ENCODE measurements at places on chromosomes 1 and 21. TPM values are rescaled to one million over a fixed set of nuclear protein-coding genes. Genes with fewer than 3 reads are reported as not detected.

DNA sequence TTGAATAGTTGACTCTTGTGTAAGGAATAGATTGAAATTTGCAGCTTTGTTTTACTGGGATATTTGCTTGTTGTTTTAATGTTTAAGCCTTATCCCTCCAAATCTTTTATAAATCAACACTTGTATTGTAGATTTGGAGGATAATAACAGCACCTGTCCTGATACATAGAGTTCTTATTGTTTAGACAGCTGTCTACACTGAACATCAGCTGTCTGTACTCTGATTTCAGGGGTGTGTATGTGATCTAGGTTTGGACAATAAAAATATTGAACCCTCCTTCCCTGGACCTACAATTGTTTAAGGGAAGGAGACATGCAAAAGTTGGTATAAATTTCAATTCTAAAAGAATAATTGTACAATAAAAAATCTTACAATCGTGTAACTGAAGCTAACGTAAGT lies 48.3 kb upstream of the DPH5 start:
- no peak overlapping the region for H3K4me3 ChIP-seq
- DNase-seq = no peak
- H3K4me1 ChIP-seq = no peaks in the 10 kb centered on the region

GRCh38 chr1:187516874-187517273 lies 688.1 kb downstream of the PLA2G4A start:
- no peak for DNase-seq
- H3K27ac ChIP-seq = no peak overlapping the region
- H3K4me3 ChIP-seq = no peak overlapping the region
- H3K4me1 ChIP-seq = no peaks in the 10 kb centered on the region
- no peaks in the 10 kb centered on the region for H3K36me3 ChIP-seq

DNA sequence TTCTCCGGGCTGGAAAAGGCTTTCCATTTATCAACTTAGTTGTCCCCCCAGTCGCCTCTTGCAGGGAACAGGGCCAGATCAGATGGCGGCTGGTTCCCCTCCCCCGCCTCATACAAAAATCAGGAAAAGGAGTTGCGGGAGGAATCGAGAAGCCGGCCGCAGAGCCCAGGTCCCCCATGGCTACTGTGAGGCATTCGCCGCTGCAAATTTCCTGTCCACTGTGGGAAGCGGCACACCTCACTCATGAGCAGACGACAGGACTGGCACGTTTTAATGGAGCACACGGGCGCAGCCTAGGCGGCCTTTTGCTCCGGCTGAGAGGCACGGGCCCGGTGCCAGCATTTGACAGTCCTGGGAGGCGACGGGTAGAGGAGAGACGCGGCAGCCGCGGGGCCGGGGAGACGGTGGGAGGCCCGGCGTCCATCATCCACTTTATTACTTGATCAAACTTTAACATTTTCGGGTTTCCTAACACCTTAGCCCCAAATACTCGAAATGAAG lies 1.1 kb downstream of the GNG4 start:
- peaks cover 27% of the 10 kb centered on the region for H3K27me3 ChIP-seq
- no peak overlapping the region for H3K27ac ChIP-seq
- no peaks in the 10 kb centered on the region for H3K36me3 ChIP-seq
- peak overlapping the region; percentile 78 for H3K4me3 ChIP-seq
- DNase-seq = peak; percentile 56

GRCh38 chr1:115337633-115338456 lies at the start of gene NGF:
TSS of gene NGF (minus strand) at chr1:115338249. CDS start at chr1:115286795, 51,454 bp downstream.
- DNase-seq = peak; percentile 76
- no peaks in the 10 kb centered on the region for H3K36me3 ChIP-seq
- peaks cover 22% of the 10 kb centered on the region for H3K27me3 ChIP-seq
- peak within 1 kb of the TSS; percentile 67 for H3K4me3 ChIP-seq
- H3K27ac ChIP-seq = no peak within 1 kb of the TSS
- H3K4me1 ChIP-seq = peaks cover 23% of the 10 kb centered on the region

- H3K4me1 ChIP-seq = no peaks in the 10 kb centered on the region
- H3K36me3 ChIP-seq = no peaks in the 10 kb centered on the region
- H3K4me3 ChIP-seq = no peak overlapping the region
- DNase-seq = no peak
- H3K27ac ChIP-seq = no peak overlapping the region
- no peaks in the 10 kb centered on the region for H3K27me3 ChIP-seq
Measured at GRCh38 chr1:70075761-70076160, 129.6 kb downstream of the LRRC40 start.

DNA sequence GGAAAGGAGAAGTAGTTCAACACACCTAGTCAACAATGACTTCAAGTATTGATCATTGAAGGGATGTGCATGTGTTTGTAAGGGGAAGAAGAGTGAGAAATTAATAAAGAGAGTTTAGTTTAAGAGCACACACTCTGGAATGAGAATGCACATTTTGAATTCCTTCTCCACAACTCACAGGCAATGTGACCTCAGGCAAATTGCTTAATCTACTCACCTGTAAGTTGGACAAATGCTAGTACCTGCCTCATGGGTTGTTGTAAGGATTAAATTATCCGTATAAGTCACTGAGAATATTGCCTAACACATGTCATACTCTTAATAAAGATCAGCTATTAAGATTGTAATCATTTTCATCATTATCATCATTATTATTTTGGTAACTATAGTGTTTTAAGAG lies 204.0 kb upstream of the NFIA start:
- no peaks in the 10 kb centered on the region for H3K36me3 ChIP-seq
- H3K4me3 ChIP-seq = no peak overlapping the region
- H3K27ac ChIP-seq = no peak overlapping the region
- H3K27me3 ChIP-seq = no peaks in the 10 kb centered on the region
- no peaks in the 10 kb centered on the region for H3K4me1 ChIP-seq
- DNase-seq = no peak

- H3K27ac ChIP-seq = no peak overlapping the region
- no peaks in the 10 kb centered on the region for H3K4me1 ChIP-seq
- no peaks in the 10 kb centered on the region for H3K36me3 ChIP-seq
- no peak overlapping the region for H3K4me3 ChIP-seq
Measured at GRCh38 chr1:84086189-84086588, 57.9 kb upstream of the PRKACB start.

DNA sequence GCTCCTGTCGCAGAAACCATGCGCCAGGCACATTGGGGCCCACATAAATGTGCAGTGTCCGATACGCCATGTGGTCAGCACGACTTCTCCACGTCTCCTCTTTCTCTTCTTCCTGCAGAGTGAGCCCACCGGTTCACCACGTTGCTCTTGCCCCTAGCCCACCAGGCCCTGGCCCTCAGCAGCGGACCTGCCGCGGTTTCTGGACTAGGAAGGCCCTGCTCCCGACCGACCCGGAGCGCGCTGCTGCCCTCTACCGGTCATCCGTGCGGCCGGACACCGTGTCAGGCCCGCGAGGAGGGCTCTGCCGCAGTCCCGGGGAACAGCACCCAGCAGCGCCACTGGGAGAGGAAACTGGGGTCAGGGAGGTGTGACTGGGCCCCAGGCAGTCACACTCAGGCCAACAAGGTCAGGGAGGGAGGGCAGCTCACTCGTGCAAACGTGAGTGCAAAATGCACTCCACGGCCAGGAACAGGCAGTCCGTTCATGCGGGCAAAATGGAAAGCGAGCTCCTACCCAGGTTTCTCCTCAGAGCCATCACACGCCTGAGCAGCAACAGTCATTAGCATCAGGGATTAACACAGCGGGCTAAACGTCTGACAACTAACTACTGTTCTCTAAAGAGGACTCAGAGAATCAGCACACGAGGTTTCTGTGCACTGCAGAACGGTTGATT lies 13.7 kb downstream of the TLR5 start:
- no peak overlapping the region for H3K4me3 ChIP-seq
- H3K27me3 ChIP-seq = no peaks in the 10 kb centered on the region
- no peaks in the 10 kb centered on the region for H3K36me3 ChIP-seq
- no peak overlapping the region for H3K27ac ChIP-seq
- H3K4me1 ChIP-seq = peaks cover 21% of the 10 kb centered on the region

DNA sequence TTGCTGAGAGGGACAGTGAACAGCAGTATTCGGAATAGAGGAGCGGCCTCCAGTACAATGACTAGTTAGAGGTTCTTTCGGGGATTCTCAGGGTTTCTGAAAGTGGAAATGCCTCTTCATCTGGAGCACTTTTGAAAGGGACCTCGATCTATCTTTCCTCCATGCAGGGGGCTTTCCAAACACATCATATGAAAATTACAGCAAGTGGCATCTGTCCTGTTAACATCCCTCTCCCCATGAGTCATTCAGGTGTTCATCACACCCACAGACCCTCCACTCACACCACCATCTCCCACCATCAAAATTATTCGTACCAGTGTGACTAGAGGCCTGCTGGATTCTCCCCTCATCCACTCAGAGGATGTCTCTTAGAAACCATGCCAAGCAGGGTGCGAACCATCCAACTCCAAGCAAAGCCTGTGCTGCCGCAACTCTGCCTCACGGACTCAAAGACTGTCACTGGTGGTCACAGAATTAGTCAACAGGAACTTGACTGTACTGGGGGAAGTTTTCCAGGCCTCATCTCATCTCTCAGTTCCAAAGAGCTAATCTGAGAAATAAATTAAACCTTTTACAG lies 211.1 kb downstream of the MRPL39 start:
- DNase-seq = no peak
- no peak overlapping the region for H3K27ac ChIP-seq
- H3K36me3 ChIP-seq = no peaks in the 10 kb centered on the region
- H3K27me3 ChIP-seq = no peaks in the 10 kb centered on the region
- no peak overlapping the region for H3K4me3 ChIP-seq
- H3K4me1 ChIP-seq = no peaks in the 10 kb centered on the region

GRCh38 chr1:78703806-78704205 lies 54.2 kb downstream of the IFI44 start:
- H3K4me3 ChIP-seq = no peak overlapping the region
- no peaks in the 10 kb centered on the region for H3K27me3 ChIP-seq
- no peak for DNase-seq
- no peaks in the 10 kb centered on the region for H3K4me1 ChIP-seq

DNA sequence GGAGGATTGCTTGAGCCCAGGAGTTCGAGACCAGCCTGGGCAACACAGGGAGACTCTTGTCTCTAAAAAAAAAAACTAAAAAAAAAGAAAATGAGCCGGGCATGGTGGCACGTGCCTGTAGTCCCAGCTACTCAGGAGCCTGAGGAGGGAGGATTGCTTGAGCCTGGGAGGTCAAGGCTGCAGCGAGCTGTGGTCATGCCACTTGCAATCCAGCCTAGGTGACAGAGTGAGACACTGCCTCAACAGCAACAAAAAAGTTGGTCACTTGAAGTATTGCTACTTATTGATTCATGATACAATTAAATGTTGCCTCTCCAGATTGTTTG lies 57.9 kb upstream of the CXADR start:
- no peak overlapping the region for H3K4me3 ChIP-seq
- no peaks in the 10 kb centered on the region for H3K36me3 ChIP-seq
- H3K27ac ChIP-seq = peak overlapping the region; percentile 13
- H3K27me3 ChIP-seq = no peaks in the 10 kb centered on the region

DNA sequence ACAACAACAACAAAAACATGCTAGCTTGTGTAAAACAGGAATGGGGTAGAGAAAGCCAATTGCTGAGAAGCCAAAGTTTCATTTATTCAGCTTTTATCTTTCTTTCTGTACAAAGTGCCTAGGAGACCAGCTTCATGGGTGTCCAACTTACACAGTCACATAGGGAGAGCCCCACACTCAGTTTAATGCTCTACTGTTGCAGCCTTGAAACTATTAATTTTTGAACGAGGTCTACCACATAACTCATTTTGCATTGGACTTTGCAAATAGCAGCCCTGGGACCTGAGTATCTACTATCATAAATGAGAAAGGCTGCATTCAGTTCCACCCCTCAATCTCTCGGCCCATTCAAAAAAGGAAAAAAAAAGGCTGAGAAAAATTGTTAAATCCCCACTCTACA lies 98.8 kb downstream of the ZNF644 start:
- no peaks in the 10 kb centered on the region for H3K36me3 ChIP-seq
- DNase-seq = no peak
- H3K4me3 ChIP-seq = no peak overlapping the region
- no peak overlapping the region for H3K27ac ChIP-seq

GRCh38 chr1:90192408-90192807 lies 197.5 kb downstream of the ZNF326 start:
- no peaks in the 10 kb centered on the region for H3K36me3 ChIP-seq
- H3K27me3 ChIP-seq = peaks cover 5% of the 10 kb centered on the region
- H3K4me3 ChIP-seq = no peak overlapping the region
- no peak overlapping the region for H3K27ac ChIP-seq
- no peak for DNase-seq

DNA sequence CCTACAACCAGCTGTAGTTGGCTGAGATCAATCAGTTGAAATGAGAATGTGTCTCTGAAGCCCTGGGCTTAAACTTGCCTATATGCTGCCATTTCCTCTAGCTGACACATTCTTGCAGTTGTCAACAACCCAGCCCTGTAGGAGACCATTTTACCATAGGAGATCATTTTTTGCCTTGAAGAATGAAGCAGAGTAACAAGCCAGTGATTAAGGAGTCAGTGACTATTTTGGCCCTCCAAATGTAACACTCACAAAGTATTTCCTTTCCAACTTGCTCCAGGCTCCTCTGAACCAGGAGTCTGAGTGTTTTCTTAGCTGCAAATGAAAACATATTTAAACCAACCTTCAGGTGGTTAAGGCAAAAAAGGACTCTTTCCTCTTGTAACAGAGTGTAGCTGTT lies 183.5 kb downstream of the ZZZ3 start:
- H3K27ac ChIP-seq = no peak overlapping the region
- no peaks in the 10 kb centered on the region for H3K4me1 ChIP-seq
- no peaks in the 10 kb centered on the region for H3K36me3 ChIP-seq

- H3K4me3 ChIP-seq = no peak overlapping the region
- H3K27ac ChIP-seq = no peak overlapping the region
- DNase-seq = no peak
Measured at GRCh38 chr21:35503671-35504070, 454.6 kb upstream of the RUNX1 start.

GRCh38 chr1:38270849-38271633 lies 224.4 kb upstream of the POU3F1 start:
- H3K4me1 ChIP-seq = no peaks in the 10 kb centered on the region
- H3K4me3 ChIP-seq = no peak overlapping the region
- peaks cover 15% of the 10 kb centered on the region for H3K27me3 ChIP-seq
- DNase-seq = no peak

DNA sequence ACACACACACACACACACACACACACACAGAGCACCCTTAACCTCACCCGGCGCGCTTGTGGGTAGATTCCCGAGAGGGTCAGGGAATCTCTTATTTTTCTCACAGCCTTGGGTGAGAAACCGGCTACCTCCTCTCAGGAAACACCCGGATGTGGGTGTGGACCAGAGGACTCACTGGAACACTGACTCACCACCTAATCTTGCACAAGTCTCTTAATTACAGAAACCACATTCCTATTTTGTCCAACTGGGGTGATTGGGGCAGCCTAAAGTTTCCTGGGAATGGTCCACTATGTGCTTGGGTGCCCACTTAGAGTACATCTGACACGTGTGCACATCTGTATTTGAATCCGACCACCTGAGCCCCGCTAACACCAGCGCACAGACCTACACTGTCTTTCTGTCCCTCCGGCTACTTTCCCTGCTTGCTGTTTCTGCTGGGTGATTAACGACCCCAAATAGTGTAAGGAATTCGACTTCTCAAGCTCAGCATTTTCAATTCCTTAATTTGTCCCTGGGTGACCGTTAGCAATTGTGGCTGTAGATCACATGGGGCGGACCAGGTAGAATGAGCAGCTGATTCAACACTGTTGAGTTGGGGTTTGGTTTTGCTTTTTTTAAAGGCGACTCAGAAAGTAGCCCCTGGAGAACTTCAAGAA lies 14.0 kb upstream of the TBX15 start:
- peak overlapping the region; percentile 9 for H3K27ac ChIP-seq
- peaks cover 94% of the 10 kb centered on the region for H3K27me3 ChIP-seq
- no peak for DNase-seq
- H3K4me1 ChIP-seq = peaks cover 12% of the 10 kb centered on the region

The TAL1 gene
- 0.13 TPM for total RNA-seq

The KCNN3 gene
- total RNA-seq = 0.36 TPM

The ALX3 gene
- total RNA-seq = 1.6 TPM

The LORICRIN gene
- not detected for total RNA-seq

All from hepatocyte (in vitro differentiated cells).